ENCODE measurements at places on chromosomes 12 and 14.

- DNase-seq, result no peak
These were observed 432.6 kb upstream of the SYT1 start for GRCh38 chr12:78431931-78432330.

DNA sequence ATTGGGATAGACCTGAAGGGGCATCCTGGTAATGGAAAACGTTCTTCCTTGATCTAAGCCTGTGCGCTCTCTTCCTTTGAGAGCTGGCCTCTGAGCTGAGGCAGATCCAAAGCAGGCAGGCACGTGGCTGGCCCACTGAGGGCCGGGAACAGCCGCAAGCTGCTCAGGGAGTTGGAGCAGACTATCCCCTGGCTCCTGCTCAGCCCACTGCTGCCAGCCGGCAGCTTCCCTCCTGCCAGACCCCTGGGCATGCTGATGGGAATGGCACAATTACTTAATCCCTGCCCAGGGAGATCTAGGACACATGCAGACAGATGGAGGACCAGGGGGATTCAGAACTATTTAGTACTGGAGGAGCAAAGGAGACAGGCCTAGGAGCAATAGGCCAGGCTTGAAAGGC is 14.4 kb downstream of the NEUROD4 start:
- no peak for DNase-seq

GRCh38 chr14:29857551-29857950 is 70.1 kb downstream of the PRKD1 start:
- no peak for DNase-seq

GRCh38 chr12:110330544-110330943 is 49.5 kb downstream of the ATP2A2 start:
- DNase-seq, result no peak

GRCh38 chr14:89470401-89470800 is 53.4 kb upstream of the FOXN3 start:
- DNase-seq, result no peak

- DNase-seq, result no peak
These were observed 736 bp downstream of the C14orf39 start for GRCh38 chr14:60485057-60485597.

GRCh38 chr12:124053851-124054250 is 80.8 kb downstream of the ZNF664 start:
- DNase-seq, result no peak
